Fibroblast of skin of right biceps (primary cell): ENCODE measurements at places on chromosomes 3 and 15.

- DNase-seq, result peak; percentile 2
Measured at GRCh38 chr3:157958457-157958856, 147.8 kb downstream of the SHOX2 start.

- DNase-seq, result no peak
Measured at GRCh38 chr3:72175296-72175858, 390.4 kb upstream of the PROK2 start.

DNA sequence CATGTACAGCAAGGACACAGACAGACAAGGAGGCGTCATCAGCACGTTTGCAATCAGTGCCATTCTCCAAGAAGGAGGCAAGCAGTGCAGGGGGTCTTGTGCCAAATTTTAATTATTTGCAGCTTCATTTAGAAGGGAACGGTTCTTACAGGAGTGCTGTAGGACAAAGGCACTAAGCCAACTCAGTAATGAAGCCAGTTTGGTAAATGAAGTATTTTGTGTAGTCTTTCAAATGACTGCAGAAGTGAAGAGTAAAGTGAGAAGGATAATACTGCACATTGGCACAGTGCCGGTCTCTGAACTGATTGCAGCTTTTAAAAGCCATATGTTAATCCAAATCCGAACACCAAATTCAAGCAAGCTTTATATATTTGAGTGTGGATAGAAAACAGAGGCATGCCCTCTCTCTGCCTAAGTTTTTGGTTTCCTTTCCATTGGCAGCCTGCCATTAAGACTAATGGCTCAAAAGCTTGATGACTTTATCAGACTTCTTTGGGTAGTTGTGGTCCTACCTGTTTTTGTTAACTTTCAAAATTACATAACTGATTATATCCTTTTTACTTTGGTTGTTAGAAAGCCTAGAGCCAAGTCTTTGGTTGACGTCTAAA, 101.3 kb downstream of the SENP2 start:
- peak; percentile 46 for DNase-seq

DNA sequence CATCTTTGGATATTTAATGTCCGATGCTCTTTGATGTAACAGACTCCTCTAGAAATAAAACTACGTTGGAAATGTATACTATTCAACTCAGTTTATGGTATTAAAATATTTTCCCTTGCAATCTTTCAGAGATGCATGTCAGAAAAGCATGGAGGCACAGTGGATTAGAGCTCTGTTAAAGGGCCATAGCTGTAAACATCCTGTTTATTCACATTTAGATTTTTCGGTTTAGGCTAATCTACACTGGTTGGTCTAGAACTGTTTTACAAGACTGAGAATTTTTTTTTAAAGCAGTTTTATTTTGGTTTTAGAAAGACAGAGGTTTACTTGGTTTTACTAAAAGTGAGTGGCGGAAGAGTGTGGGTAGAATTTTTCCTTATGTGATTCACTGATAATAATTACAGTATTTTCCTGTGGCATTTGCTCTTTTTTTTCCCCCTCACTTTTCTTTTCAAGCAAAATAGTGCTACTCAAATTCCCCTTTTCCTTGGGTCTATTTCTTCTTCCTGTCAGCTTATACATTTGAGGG, 132.1 kb downstream of the IL1RAP start:
- DNase-seq, result no peak
